ENCODE measurements at places on chromosomes 7 and 10.

GRCh38 chr7:78473571-78474301 is 675.2 kb downstream of the PHTF2 start:
- no peak for ATAC-seq

- ATAC-seq, result no peak
Observed at GRCh38 chr10:124608093-124608721, 136.0 kb downstream of the FAM53B start.

DNA sequence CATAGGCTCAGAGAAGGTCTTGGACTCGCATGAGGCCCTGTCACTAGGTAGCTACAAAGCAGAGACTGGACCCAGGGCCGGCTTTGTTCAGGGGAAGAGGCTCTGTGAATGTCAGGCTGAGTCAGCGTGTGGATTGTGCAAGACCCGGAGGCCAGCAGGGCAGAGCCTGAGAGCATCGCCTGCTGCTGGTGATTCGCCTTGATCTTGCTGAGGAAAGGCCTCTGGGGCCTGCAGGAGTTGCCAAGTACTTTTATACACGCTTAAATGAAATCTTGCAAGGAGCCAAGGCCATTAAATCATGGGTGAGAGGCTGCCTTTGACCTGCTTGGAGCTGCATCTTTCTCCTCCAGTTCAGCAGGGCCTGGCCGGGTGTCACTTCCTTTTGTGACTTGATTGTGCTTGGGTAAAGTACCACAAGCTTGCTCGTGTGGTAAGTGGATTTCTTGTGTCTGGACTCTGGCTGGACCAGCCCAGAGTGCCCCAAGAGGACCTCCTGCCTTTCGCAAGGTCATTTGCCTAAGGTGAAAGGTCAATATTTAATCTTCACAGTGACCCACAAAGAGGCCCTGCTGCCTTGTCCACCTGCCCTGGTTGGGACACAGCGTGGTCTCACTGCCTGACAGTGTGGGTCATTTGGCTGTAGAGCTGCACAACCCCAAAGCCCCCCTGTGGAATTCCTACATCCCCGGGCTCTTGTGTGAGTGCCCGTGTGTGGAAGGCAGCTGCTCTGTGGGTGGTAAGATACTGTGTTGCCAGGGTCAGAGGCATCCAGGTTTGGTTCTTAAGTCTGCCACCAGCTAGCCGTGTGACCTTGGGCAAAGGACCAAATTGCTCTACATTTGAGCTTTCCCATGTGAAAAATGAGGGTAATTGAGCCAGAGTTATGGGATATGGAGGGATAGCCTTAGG is 38.6 kb upstream of the SH2D4B start:
- peak; percentile 72 for ATAC-seq

DNA sequence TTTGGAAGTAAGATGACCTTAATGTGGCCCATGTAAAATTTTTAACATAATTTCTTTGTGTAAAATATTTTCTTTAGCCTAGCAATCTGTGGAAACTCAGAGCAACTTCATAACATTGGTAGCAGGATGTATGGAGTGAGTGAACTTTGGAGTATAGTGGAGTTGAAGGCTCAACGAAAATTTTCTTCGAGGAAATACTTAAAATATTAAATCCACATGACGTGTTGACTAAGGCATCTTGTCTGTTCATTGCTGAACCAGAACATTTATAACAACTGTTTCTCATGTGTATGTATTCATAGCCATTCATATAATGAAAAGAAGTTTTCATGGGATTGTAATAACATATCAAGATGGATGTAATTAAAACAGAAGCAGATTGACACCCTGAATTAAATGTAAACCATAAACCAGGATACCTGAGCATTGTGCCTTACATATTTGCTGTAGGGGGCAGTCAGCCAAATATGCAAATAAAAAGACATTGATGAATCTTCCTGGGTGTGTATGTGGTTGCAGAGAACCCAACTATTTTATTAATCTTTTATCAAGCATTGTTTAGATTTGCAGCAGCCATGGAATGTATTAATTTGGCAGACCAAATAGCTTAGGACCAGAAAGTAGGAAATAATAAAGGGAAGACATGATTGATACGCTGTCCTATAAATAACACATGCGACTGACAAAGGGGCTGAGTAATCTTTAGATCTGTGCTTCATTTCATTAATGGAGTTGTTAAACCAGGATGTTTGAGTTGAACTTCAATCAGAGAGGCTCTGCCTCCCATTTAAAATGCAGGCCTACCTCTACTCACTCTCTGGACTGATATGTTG is 11.5 kb downstream of the AUTS2 start:
- no peak for ATAC-seq

GRCh38 chr10:1020958-1021357 is 4.7 kb downstream of the IDI2 start:
- ATAC-seq, result no peak

- ATAC-seq, result no peak
Observed at GRCh38 chr7:104412911-104413310, 84.5 kb downstream of the LHFPL3 start.

GRCh38 chr10:77398986-77399755 is 238.4 kb downstream of the KCNMA1 start:
- ATAC-seq, result no peak

GRCh38 chr10:125201108-125201524 is 40.8 kb upstream of the CTBP2 start:
- peak; percentile 65 for ATAC-seq

GRCh38 chr10:31594347-31594873 is 275.4 kb downstream of the ZEB1 start:
- ATAC-seq, result no peak

DNA sequence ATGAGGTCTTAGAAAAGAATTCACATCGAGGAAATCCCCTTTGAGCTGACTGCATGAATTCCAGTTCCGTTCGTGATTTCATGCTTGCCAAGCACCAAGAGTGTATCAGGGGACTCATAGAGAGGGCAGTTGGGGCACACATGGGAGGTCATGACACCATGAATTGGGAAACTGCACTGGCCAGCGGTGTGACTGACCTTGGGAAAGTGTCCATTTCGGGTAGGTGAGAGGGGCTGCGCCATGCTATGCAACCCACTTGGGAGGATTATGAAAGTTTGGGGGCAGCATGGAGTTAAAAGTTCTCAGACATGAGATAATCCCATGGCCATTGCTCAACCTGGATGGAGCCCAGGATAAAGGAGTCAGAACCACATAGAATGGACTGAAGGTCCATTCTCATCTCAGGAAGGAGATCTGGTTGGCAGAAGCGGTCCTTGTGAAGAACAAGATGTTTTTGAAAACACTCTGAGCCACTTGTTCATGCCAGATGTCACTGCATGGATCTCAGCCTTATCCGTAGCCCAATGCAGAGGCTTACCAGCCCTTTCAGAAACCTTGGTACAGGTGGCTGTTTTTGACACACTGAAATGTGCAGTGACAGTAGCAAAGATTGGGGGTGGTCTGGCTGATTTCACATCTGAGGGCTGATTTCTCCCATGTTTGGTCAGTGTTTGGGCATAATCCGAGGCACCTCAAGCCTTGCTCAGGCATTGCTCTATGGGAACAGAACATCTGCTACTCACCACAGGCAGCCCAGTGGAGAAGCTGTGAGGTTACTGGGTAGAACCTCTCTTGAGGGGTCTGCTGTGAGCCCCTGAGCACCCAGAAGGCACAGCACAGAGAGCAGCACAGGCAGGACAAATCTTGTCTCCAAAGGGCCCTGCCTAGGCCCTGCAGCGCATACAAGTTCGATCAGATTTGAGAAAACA is 252.3 kb downstream of the CXCL12 start:
- ATAC-seq, result no peak

All from activated T-helper 17 cell treated with anti-CD3 and anti-CD28 coated beads, Interleukin-2, amount 50 U/mL, for 72 hours (primary cell).